ENCODE measurements at places on chromosomes 4 and X. TPM values are rescaled to one million over a fixed set of nuclear protein-coding genes. Genes with fewer than 3 reads are reported as not detected.

Gene DUSP21
- total RNA-seq = not detected

DNA sequence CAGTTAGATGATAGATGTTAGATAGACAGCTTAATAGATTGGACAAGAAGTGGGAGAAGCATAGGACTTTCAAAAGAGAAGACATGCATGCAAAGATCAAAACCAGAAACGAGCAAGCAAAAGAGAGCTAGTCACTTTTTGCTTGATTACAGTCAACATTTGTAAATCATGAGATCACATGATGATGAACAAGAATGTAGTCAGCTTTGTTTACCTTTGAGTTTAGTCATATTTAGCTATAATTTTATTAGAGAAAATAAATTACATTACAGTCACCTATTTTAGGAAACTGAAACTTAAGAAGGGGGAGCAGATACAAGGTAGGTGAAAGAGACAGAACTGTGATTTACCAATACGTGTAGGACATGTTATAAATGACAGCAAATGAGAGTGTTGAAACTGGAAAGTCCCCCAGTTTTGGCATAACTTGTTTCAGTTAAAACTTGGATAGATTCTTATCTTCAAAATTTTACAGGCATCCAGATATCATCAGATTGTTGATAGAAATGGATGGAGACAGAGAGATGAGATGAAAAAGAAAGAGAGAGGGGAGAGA is 1083.1 kb upstream of the PCDH10 start:
- DNase-seq = no peak

GRCh38 chr4:106450249-106450648 is 81.7 kb upstream of the GIMD1 start:
- DNase-seq = no peak

Gene SORBS2
- 28.0 TPM for total RNA-seq

Gene PAGE2
- total RNA-seq = not detected

Gene HSFX1
- total RNA-seq = 2.0 TPM

GRCh38 chr4:56430203-56430602 is 5.2 kb downstream of the PPAT start:
- DNase-seq = no peak

Gene ERCC6L
- 1.7 TPM for total RNA-seq

DNA sequence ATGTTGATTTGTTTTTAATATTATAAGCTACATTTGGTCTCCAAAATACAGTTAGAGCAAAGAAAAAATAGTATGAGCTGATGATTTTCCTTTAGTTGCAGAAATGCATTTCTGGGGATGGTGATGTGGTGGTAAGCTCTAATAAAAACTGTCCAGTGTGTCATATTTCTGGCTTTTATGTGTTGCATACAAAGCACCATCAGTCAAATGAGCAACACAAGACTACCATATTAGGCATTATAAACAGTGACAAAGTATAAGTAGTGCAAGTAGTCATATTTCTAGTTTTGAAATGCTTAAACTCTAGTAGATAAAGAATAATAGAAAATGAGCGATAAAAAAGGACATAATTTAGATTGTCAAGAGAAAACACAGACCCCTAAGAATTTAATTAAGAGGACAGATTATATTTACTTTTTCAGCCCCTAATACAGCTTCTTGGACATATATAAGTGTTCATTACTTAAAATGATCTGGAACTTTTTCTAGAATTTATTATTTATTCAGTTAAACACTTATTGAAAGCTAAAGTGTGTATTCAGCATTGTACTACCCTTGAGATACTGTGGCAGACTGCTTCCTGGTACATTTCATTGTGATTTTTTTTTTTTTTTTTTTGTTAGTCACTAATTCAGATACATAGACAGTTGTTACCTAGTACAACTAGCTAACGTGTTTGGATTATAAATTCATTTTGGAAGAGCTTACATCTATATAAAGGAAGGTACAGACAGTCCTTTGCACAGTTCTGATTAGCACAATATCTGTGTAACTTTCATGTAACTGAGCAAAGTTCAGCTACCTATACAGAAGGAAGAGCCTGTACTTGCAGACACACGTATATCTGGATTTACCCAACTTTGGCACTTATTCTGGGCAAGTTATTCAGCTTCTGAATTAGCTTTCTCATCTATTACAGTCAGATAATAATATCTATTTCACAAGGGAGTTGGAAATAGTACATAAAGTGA is 22.3 kb downstream of the RAP1GDS1 start:
- no peak for DNase-seq
